Stimulated activated CD4-positive, alpha-beta T cell treated with anti-CD3 and anti-CD28 coated beads, Interleukin-2, amount 100 ng/mL, for 24 hours (primary cell): ENCODE measurements at places on chromosomes 6 and 20.

DNA sequence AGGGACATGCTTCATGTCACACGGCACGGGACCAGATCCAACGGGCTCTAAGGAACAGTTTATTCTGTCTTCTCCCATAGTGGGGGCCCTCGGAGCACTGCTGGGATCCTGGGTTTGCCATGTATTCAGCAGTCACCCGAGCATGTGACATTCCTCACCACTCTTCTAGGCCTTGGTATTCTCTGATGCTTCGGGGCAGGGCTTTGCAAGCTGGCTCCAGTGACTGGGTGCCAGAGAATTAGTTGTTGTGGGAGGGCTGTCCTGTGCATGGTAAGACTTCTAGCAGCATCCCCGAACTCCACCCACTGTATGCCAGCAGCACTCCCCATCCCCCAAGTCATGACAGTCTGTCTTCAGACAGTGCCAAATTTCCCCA, 5.4 kb downstream of the CCN5 start:
- no peak for DNase-seq

DNA sequence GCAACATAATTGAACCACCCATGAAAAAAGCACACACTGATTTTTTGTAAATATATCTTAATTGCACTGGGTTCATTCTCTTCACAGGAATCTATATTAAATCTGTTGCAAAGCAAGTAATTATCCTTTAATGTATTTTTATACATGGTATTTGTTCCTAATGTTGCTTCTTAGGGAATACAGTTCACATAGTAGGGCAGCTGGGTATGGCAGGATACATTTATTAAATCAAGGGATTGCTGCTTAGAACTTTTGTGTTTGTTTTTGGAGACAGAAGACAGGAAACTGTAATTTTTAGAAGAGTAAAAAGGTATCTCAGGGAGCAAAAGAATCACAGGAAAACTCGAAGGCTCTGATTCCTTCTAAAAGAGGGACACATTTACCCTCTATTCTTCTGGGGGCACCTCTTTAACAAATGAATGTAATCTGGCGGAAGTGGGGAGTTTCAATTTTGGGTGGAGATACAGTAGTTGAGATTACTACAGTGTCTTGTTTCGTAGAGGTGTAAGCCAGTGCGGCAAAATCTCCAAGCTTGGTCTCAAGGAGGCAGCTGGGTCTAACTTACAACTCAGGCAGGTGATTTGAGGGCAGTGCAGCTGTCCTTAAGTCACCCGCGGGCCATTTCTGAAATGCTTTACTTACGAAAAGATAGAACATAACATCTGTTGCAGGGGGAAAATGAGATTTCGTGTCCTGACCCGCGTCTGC, 812 bp upstream of the SMIM13 start:
- DNase-seq = no peak

GRCh38 chr20:58981628-58982364, 740 bp downstream of the NELFCD start:
- no peak for DNase-seq

- DNase-seq = no peak
Measured at GRCh38 chr20:39333211-39333610, 371.1 kb downstream of the DHX35 start.

- no peak for DNase-seq
Measured at GRCh38 chr20:49430320-49430719, 52.1 kb downstream of the KCNB1 start.

DNA sequence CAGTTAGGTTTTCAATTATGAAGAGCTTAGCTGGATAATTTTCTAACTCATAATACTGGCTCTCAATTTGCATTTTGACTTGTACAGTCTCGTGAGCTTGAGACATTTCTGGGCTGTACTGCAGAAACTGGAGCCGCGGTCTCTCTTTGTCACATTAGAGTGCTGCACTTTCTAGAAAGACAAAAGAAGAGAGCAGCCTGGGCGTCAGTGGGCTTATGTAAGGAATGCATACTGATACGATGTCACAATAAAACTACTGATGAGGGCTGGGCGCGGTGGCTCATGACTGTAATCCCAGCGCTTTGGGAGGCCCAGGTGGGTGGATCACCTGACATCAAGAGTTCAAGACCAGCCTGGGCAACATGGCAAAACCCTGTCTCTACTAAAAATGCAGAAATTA, 120.8 kb downstream of the MOXD1 start:
- no peak for DNase-seq

GRCh38 chr6:6734479-6735465, 146.3 kb downstream of the LY86 start:
- no peak for DNase-seq

DNA sequence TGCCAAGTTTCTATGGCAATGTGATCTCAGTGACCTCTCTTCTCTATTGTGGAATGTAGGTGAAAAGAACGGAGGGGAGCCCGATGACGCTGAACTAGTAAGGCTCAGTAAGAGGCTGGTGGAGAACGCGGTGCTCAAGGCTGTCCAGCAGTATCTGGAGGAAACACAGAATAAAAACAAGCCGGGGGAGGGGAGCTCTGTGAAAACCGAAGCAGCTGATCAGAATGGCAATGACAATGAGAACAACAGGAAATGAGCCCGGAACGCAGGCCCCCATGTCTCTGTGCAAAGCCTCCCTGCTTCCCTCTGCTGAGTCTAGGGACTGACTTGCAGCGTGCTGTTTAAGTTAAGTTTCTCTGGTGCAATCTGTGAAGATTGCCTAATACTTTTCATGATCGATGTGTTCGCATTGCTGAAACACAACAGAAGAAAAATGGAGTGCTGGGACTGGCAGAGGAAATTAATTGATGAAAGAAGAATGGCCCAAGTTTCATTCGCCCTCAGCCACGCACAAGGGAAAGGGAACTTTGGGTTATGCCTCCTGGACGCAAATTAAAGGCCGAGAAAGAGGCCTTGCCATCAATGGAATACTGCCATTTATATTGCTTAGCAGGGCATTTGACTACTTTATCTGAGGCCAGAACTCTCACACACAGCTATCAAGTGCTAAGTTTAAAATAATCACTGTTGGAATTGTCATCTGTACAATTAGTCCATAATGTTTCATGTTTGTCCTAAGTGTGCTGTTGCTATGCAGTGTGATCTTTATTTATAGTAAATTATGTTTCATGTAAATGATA, 146.4 kb downstream of the AKAP7 start:
- DNase-seq = peak; percentile 51
